ENCODE measurements at places on chromosomes 1 and 21.
A peak's percentile ranks its signal among the peaks of the same experiment; 100 is the strongest.

DNA sequence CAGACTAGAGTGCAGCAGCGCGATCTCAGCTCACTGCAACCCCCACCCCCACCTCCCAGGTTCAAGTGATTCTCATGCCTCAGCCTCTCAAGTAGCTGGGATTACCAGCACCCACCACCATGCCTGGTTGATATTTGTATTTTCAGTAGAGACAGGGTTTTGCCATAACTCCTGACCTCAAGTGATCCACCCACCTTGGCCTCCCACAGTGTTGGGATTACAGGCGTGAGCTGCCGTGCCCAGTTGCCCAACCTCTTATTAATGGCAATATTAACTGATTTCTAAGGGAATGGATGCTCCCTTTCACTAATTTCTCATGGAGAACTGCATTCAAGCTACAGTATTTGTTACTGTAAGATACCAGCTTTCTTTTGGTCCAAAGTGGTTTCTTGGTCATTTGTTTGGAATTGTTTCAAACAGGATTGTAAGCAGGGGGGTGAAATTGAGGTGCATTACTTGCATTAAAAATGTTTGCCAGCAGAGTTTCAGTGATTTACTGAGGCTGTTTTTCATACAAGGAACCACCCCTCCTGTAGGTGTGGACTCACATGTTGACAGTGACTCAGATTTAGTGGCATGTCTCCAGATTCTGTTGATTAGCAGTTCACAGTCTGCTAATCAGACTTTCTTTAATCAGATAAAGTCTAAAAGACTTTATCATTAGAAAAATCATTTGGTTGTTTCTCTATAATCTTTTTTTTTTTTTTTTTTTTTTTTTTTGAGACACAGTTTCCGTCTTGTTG, 3.9 kb upstream of the TGFBR3 start:
- no peak for DNase-seq

GRCh38 chr1:180793451-180793850, 119.2 kb upstream of the KIAA1614 start:
- no peak for DNase-seq

- DNase-seq: no peak
Observed at GRCh38 chr1:160827418-160827817, 31.4 kb downstream of the LY9 start.

GRCh38 chr1:111895469-111895868, 94.0 kb downstream of the KCND3 start:
- DNase-seq: no peak

- no peak for DNase-seq
Observed at GRCh38 chr1:3069491-3070308, 697 bp downstream of the PRDM16 start.

GRCh38 chr1:15958111-15958510, 17.8 kb downstream of the ZBTB17 start:
- no peak for DNase-seq

DNA sequence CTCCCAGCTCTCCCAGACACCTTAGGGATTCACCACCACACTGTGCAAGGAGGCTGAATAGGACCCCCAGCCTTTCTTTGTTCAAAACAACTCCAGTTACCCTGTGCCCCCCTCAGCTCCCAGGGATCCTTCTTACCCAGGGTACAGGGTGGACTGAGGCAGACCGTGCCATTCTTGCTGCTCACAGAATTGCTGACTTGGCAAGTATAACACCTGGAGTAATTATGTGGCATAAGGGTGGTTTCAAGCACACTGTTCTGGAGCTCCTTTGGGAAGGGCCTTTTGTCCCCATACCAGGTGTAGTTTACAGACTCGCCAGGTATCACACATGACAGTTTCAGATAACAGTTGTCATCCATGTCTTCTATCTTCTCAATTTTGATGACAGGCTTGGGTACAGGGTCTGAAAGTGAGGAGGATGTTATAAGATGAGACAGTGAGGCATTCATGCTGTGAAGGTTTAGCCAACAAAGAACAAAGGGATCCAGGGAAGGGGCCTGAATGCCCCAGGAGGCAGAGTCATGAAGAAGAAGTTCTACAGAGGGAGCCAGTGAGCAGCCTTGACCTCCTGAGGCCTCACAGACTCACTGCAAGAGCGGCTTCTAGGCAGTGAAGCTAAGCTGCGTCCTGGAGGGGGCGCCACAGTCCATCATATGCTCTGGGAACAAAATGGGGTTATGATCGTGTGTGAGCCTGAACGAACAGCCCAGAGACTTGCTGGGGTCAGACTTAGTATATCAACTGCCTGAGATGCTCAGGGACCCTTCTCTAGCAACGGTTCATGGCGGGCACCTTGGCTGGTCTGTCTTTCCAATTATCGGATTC, 30.3 kb downstream of the CD48 start:
- DNase-seq: peak; percentile 86

GRCh38 chr1:230070321-230071208, 3.5 kb downstream of the GALNT2 start:
- DNase-seq: no peak

GRCh38 chr21:41715649-41716281, 51.1 kb downstream of the RIPK4 start:
- DNase-seq: no peak

- DNase-seq: no peak
Observed at GRCh38 chr21:14527696-14528652, 18.1 kb downstream of the SAMSN1 start.

DNA sequence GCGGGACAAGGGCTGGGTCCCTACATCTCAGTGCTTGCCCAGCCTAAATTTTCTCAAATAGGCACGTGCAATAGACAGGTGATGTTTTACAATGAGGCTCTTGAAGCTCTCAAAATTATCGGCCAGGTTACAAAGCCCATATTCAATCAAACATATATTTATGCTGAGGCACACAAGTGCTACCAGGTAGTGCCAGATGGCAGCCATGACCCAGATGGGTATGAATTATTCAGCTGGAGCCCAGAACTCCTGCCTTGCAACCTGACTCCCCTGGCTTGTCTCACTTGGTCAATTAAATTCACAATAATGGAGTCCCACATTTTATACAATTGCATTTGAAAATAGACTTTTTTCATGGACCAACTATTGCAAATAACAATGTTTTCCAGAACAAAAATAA, 12.3 kb upstream of the ADAM30 start:
- DNase-seq: no peak

DNA sequence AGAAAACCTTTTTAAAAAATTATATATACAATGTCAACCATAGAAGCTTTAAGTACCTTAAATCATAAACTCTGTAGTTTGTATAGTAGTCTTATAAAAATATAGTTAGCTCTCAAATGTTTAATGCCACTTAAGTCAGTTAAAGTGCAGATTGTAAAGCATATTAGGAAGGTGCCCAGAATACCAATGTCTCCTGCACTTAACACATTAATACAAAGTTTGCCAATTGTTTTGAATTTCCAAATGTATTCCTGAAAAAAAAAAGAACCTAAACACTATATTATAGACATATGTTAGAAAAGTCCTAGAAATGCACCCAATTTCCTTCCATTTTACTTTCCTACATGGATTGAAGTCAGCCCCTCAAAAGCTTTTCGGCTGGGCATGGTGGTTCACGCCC, 12.1 kb downstream of the F3 start:
- DNase-seq: no peak

DNA sequence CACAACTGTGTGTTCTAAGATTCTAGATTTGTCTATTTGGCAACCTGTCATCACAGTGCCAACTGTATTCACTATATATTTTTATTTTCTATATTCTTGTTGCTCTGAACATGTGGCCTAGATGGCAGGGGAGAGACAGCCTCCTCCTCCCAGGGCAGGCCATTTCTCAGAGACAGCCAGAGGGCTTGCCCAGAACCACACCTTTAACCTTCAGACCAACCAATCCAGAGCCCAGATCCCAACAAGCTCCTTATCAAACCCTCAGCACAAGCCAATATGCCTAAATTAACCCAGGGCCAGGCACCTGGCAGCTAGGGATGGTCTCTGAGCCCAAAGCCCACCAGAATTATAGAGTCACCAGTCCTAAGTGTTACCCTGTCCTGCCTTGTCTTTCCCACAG, 19.3 kb downstream of the TRIM11 start:
- DNase-seq: no peak

DNA sequence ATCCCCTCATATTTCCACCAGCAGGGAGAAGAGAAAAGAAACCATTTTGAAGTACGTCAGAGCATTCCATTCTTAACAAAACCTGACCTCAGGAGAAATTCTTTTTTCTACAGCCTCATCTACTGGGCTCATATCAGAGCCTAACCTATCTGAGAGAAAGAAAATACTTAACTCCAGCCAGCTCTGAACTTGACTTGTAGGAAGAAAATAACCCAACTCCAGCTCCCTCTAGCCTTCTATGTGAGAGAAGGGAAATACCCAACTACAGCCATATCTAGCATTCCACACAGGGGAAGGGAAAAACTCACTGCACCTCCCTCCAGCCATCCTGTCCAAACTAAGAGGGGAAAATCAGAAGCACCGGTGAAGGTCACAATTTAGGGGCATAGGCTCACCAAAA, 57.7 kb downstream of the SPATA6 start:
- no peak for DNase-seq

GRCh38 chr1:161420763-161421455, 53.2 kb upstream of the CFAP126 start:
- DNase-seq: no peak

DNA sequence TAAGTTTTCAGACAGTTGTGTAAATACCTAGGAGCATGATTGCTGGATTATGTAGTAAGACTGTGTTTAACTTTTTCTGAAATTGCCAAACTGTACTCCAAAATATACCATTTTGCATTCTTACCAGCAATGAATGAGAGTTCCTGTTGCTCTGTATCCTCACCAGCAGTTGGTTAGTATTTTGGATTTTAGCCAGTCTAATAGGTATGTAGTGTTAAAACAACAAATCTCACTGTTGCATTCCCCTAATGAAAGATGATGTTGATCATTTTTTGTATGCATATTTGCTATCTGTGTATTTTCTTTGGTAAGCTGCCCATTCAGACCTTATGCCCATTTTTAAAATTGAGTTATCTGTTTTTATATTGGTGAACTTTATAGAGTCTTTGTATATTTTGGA, 89.9 kb downstream of the RASAL2 start:
- DNase-seq: no peak

DNA sequence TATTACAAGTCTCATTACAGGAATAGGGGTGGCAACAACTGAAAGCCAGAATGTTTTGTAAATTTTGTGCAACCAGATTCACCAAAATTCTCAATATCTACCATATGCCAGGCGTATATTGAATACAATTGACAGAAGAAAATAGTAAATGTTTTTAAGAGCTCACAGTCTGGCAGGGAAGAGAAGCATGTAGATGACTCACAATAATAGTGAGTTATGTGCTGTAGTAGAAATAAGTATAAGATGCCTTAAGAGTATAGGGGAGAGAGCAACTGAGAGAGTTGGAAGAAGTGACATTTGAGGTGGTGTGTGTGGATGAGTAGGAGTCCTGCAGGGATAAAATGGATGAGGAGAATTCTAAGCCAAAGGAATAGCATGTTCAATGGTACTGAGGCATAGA, 170.5 kb upstream of the FGGY start:
- no peak for DNase-seq

DNA sequence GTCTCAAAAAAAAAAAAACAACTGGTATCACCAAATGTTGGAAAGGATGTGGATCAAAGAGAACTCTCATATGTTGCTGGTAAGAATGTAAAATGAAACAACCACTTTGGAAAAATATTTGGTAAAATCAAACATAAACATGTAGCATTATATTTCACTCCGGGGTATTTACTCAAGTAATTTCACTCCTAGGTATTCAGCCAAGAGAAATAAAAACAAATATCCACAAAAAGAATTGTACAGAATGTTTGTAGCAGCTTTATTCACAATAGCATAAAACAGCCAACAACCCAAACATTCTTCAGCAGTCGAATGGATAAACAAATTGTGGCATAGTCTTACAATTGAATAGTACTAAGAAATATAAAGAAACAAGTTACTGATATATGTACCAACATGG, 32.4 kb upstream of the ZSWIM5 start:
- no peak for DNase-seq

- DNase-seq: peak; percentile 17
Observed at GRCh38 chr1:6033986-6034749, 11.5 kb upstream of the KCNAB2 start.

- DNase-seq: no peak
Observed at GRCh38 chr1:214143006-214143992, 137.7 kb upstream of the SMYD2 start.

- DNase-seq: no peak
Observed at GRCh38 chr1:72037745-72038343, 244.5 kb downstream of the NEGR1 start.

DNA sequence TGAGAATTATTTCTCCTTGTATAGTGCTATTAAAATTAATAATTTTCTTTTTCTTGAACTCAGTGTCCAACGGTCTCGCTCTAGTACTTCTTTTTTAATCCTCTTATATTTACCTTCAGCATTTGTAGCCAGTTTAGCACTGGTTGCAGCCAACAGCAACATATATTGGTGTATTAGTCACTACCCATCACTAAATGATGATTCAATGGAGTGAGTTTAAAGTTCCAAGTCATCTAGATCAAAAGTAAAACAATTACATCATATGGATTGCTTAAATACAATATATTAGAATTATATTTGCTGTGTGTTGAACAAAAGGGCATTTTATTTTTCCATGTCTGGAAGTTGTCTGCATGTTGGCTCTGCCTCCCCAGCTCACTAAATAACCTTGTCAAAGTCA, 591.8 kb downstream of the ADGRL2 start:
- no peak for DNase-seq

DNA sequence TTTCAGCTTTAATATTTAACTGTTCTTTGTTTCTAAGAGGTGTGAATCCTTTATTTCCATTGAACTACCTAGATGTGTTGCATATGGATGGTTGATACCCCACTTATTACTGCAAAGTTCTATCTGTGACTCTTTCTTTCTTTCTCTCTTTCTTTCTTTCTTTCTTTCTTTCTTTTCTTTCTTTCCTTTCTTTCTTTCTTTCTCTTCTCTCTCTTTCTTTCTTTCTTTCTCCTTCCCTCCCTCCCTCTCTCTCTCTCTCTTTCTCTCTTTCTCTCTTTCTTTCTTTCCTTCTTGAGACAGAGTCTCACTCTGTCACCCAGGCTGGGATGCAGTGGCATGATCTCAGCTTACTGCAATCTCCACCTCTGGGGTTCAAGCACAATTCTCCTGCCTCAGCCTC, 34.1 kb downstream of the GABPB2 start:
- no peak for DNase-seq

DNA sequence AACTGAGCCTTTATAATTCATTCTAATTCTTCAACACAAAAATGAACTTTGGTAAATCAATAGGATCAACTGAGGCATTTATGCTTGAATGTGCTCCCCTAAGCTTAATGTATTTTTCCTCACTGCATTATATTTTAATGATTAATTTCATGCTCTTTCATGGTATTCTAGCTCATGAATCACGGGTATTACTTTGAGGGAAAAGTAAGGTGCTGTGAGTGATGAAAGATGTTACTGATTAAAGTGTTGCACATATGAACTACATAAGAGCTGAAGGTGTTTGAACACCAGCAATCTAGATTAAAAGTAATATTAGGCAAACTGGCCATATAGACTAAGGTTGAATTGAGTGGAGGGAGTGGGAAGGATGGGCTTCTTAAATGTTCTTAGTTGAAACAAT, 1.9 kb downstream of the DPYD start:
- DNase-seq: no peak

Measured in stimulated activated CD8-positive, alpha-beta memory T cell treated with anti-CD3 and anti-CD28 coated beads, Interleukin-2, amount 100 ng/mL, for 48 hours (primary cell).